ENCODE measurements at places on chromosomes 12 and 14.

DNA sequence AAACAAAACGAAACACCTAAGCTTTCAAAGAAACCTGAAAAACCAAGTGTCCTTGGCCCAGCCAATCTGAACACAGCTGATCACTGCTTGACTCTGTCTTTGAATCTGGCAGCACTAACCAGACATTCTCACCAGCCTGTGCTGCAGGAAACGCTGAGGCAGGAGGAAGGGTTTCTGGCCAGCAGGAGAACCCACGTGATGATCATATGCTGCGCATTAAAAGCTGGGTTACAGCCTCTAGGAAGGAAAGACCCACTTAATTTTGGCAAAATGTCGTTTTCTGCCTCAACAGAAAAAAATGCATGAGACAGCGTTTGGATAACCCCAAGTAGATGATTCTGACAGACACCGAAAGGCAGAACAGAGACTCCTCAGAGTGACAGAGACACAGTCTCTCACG lies 9.8 kb downstream of the APPL2 start:
- DNase-seq, result peak; percentile 75

GRCh38 chr12:19689226-19689625 lies 249.9 kb downstream of the AEBP2 start:
- no peak for DNase-seq

DNA sequence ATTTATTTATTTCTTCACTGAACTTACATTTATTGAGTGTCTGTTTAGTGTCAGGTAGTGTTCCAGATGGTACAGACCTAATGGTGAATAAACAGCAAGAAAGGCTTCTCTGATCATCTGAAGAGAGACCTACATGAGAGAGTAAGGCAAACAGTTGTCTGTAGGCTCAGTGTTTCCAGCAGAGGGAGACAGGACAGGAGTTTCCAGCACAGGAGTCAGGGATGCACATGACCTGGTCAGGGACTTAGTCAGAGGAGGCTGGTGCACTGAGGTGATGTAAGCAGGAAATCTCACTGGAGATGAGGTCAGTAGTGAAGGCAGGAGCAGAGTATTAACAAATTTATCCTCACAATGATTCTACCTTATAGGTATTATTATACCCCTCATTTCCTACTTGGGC lies 233.2 kb downstream of the MDGA2 start:
- no peak for DNase-seq

GRCh38 chr14:70366911-70367310 lies 7.4 kb upstream of the COX16 start:
- DNase-seq, result no peak

DNA sequence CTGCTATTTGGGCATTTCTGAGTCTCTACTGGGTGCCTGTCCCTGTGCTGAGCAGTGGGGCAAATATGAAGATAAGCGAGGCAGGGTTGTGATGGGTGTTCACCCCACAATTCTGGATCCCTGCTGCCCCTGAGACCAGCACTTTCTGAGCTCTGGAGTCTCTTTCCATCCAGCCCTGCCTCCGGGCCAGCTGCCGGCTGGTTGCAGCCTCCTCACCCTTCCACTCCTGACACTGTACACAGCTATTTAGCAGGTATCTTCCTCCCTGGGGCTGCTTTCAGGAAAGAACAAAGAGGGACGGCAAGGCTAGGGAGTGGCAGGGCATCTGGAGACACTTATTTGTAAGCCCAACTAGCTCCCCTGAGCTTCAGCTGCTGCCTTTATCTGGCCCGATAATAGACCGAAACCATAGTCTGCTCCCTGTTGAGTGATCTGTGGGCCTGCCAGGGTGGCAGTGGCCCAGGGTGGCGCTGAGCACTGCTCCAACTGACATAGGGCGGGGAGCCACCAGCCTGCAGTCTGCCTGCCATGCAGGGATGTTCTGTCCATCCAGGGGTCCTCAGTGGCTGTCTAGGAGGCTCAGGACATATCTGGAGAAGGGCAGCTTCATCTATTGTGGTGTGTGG lies 7.6 kb upstream of the KRT80 start:
- DNase-seq, result no peak

DNA sequence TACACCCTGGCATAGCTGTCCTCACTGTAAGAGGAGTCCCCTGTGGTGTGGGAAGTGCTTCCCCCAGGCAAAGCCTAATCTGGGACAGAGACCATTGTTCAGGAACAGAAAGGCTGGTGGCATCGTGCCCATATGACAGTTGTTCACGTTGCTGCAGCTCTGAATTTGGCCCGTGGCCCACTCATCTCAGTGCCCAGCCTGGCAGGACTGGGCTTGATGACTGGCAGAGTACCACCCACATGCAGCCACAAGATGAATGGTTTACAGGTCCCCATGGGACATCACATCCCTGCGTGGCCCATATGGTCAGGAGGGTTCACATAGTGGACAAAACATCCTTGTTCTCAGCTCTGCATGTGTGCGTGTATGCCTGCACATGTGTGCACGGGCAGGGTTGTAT lies 17.5 kb downstream of the IQSEC3 start:
- no peak for DNase-seq

DNA sequence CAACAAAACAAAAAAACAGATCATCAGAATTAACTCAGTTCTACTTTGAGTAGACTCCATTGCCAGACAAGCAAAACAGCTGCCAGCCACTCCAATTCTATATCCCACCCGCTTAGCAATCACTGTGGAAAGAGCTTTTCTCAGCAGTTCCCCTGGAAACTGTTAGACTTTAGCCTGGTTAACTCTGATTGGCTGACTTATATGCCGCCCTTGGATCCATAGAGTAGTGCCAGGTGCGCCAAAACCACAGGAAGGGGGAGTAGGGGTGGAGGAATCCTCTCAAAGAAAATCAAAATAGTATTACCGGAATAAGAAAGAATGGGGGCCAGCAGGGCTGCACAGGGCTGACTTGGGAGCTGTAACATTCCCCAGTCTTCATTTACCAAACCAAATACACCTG lies 5.4 kb upstream of the EML5 start:
- no peak for DNase-seq

DNA sequence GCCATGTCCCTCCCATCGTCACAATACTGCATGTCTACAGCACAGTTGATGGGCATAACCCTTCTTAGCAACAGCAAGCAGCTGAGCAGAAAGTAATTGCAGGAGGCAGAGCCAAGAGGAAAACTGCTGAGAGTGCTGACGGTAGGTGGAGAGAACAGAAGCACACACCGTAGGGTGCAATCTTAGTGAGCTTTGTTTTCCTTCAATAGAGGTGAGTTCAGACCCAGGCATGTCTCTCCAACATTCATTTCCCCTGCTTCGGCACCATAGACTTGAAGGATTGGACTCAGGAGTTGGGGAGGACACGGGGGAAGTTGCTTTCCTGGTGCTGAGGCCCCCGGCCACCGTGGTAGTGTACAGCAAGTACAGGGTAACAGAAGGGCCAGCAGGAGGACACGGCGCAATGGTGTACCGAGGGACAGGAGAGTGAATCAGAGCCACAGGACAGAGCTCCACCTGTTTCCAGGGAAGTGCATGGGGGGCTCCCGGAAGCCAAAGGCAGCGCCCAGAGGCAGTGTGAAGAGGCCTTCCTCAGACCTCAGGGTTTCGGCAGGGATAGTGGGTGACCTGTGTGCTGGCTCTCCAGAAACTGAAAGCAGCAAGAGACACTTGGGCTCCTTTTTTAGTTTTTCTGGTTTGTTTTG lies 36.3 kb upstream of the SINHCAF start:
- no peak for DNase-seq

DNA sequence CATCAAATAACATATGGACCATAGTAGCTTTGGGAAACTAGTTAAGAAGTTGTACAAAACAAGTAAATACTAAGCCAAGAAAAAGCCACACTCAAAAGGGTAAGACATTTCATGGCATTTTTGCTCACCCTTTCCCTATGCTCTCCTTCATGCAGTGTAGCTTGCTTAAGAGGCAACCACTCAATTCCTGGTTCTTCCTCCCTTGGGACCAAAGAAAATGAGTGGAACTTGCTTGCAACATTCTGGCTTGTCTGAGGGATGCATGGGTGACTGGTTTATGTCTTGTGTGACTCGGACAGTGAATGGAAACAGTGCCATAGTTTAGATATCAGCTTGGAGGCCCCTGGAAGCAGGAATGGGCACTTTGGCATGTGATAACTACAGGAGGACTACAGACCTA lies 252.0 kb upstream of the ARID2 start:
- no peak for DNase-seq

- no peak for DNase-seq
Observed at GRCh38 chr14:34699873-34700621, 14.3 kb downstream of the CFL2 start.

GRCh38 chr12:116984098-116984497 lies 73.3 kb downstream of the FBXW8 start:
- no peak for DNase-seq

GRCh38 chr12:106682594-106683234 lies 91.8 kb upstream of the RIC8B start:
- DNase-seq, result no peak

GRCh38 chr12:19577281-19577530 lies 137.9 kb downstream of the AEBP2 start:
- no peak for DNase-seq

GRCh38 chr12:116416166-116416565 lies 138.7 kb upstream of the MED13L start:
- no peak for DNase-seq

- no peak for DNase-seq
Observed at GRCh38 chr14:65359503-65359902, 53.0 kb upstream of the FUT8 start.

GRCh38 chr14:29905543-29905942 lies 22.1 kb downstream of the PRKD1 start:
- no peak for DNase-seq

DNA sequence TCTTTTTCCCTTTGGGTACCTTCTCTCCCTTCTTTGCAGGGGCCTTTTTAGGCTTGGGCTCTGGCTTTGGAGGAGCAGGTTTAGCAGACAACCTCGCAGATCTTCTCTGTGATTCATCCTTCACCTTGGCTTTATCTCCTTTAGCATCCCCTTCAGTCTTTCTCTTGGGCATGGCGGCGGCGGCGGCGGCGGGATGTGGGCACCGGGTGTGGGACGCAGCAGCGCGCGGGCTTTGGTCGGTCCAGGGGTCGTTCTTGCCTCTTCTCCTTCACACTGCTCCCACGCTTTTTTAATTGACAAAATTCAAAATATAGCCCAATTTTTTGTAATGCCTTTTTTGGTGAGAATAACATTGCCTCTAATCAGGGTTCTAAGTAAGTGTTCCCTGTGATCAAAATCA lies 8.6 kb downstream of the TRMT5 start:
- no peak for DNase-seq

GRCh38 chr12:79046021-79046420 lies 181.4 kb downstream of the SYT1 start:
- DNase-seq, result no peak

GRCh38 chr12:112013601-112014402 lies 576 bp downstream of the ERP29 start:
- peak; percentile 71 for DNase-seq

- no peak for DNase-seq
Observed at GRCh38 chr14:55265197-55265596, 6.0 kb upstream of the FBXO34 start.

- no peak for DNase-seq
Observed at GRCh38 chr14:99252940-99253868, 18.8 kb downstream of the BCL11B start.

- no peak for DNase-seq
Observed at GRCh38 chr14:94979891-94980290, 177.4 kb downstream of the DICER1 start.

DNA sequence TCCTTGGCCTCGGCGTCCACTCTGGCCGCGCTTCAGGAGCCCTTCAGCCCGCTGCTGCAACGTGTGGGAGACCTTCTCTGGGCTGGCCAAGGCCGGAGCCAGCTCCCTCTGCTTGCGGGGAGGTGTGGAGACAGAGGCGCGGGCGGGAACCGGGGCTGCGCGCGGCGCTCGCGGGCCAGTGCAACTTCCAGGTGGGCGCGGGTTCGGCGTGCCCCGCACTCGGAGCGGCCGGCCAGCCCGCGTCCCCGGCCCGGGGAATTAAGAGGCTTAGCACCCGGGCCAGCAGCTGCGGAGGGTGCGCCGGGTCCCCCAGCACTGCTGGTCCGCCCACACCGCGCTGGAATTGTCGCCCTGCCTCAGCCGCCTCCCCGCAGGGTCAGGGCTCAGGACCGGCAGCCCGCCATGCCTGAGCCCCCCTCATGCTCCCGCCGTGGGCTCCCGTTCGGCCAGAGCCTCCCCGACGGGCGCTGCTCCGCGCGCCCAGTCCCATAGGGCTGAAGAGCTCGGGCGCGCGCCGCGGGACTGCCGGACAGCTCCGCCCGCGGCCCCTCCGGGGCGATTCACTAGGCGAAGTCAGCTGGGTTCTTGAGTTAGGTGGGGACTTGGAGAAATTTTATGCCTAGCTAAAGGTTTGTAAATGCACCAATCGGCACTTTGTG lies 673.9 kb downstream of the SLC16A7 start:
- no peak for DNase-seq

DNA sequence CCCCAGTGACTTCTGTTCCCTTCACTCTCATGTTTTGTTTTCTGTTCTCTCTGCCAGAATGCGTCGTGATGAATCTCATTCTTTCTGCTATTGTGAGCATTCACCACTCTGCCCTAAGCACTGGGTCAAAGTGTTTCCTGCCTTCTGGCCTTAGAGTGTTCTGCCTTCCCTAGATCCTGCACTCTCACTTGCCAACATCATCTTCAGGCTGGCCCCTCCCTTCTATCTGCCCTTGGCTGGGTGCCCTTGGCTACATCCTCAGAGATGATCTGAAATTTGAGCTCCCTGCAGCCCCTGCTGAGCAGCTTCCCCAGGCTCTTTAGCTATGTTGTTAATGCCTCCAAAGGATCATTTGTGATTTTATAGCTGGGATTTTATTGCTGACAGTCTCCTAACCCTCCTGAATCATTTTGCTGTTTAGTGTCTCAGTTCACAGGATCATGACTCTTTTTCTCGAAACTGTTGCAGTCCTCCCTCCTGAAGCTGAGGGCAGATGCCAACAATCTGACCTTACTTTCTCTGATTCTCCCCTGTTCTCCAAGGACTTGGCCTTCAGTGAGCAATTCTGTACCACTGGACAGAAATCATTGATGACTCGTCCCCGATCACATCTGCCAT lies 4.5 kb downstream of the DHRS2 start:
- DNase-seq, result no peak

GRCh38 chr14:52071675-52072074 lies 2.8 kb upstream of the NID2 start:
- no peak for DNase-seq

DNA sequence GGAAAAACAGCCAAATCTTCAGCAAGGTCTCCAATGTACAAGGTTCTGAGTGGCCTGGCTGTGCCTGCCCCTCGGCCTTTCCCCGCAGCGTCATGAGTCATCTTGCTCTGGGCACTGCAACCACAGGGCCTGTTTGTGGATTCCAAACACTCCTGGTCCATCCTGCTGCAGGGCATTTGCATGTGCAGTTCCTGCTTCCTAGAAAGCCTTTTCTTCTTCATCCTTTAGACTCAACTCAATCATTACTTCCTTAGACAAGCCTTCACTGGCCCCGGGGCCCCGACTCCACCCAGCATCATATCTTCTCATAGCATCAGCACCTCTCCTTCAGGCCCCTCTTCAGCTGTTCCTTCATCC lies 101.8 kb upstream of the EGLN3 start:
- DNase-seq, result no peak
